Amniotic epithelial cell (primary cell): ENCODE measurements at places on chromosomes 3 and 15.
A peak's percentile ranks its signal among the peaks of the same experiment; 100 is the strongest.

DNA sequence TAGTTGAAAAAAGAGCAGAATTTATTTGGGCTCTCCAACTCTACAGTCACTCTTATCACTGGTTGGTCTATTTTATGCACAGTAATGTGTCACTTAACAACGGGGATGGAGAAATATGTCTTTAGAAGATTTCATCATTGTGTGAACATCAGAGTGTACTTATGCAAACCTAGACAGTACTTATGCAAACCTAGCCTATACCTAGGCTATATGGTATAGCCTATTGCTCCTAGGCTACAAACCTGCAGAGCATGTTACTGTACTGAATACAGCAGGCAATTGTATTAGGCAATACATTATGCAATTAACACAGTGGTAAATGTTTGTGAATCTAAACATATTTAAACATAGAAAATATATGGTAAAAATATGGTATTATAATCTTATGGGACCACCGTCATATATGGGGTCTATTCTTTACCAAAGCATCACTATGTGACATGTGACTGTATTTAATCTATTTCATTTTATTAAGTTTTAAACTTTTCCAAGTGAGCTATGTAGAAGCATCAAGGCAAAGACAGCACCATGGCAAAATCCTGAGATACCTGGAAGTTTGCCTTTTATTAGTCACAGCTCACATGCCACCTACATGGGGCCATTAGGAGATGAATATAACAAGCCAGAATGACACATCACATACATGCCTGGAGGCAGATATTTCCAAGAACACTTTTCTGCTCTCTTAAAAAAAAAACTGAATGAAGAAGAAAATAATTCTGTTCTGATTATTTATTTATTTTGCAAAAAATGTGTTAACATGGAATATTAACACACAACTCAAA lies 537.4 kb downstream of the TUSC7 start:
- no peak for DNase-seq

GRCh38 chr3:178849199-178849910 lies 222.3 kb downstream of the ZMAT3 start:
- no peak for DNase-seq

GRCh38 chr3:20060974-20061685 lies 20.9 kb downstream of the KAT2B start:
- DNase-seq: peak; percentile 86

- peak; percentile 5 for DNase-seq
Measured at GRCh38 chr3:190826018-190826417, 36.5 kb downstream of the GMNC start.

GRCh38 chr3:46695177-46695961 lies 1.9 kb upstream of the ALS2CL start:
- DNase-seq: no peak

DNA sequence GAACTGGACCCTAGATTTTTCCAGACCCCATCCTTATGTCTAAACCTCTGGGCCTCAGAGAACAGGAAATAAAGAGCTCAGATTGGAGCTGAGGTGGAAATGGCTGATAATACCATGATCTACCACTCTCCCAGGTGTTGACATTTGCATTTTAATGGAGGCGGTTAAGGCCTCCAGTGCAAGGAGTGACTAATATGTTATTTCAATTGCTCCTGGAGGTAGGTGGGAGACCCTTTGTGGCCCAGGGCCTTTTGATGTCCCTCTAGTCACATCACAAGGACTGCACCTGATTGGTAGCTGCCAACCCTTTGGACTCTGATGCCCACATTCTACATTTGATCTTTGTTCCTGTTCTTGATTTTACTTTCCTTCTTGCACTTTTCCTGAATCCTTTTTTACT lies 9.0 kb upstream of the ADCY5 start:
- DNase-seq: no peak

GRCh38 chr15:69140306-69140705 lies 20.1 kb upstream of the GLCE start:
- DNase-seq: peak; percentile 72

GRCh38 chr15:101489237-101489598 lies 289 bp downstream of the PCSK6 start:
- DNase-seq: no peak

- DNase-seq: no peak
Measured at GRCh38 chr3:18758047-18758704, 333.0 kb upstream of the SATB1 start.

DNA sequence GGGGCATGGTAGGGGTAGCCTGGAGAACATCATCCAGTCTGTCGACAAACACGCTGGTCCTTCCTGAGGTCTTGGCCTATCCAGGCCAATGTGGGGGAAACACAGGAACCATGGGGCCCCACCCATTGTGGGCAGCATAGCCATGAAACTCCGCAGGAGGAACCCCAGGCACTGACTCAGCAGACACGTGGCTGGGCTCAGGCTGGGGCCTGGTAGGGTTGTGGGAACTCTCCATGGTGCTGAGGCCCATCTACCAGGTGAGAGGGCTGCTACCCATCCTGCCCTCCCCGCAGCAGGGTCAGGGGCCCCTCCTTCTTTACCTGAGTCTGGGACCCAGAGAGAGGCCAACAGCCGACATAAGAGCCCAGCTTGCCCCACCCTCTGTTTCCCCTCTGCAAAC lies 22.6 kb upstream of the CACNA2D2 start:
- peak; percentile 64 for DNase-seq

DNA sequence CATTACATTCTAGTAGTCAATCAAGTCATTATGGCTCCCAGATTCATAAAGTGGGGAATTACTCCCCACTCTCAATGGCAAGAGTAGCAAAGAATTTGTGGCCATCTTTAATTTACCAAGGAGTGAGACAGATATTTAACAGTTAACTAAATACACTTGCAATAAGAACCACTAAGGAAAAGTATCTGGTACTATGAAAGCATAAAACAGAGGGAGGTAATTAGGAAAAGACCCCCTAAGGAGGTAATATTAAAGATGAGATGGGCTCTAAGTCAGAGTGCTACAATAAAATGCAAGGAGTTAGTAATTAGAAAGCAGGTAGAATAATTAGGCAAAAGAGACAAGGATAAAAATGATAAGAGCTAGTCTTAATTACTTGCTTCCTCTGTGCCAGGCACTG lies 301.9 kb downstream of the CHL1 start:
- no peak for DNase-seq

GRCh38 chr3:170007031-170007663 lies 30.6 kb upstream of the GPR160 start:
- peak; percentile 91 for DNase-seq

- DNase-seq: peak; percentile 39
Measured at GRCh38 chr3:177197727-177198460, 612 bp upstream of the TBL1XR1 start.

- DNase-seq: peak; percentile 81
Measured at GRCh38 chr3:145094355-145094941, 1066.5 kb downstream of the PLOD2 start.

DNA sequence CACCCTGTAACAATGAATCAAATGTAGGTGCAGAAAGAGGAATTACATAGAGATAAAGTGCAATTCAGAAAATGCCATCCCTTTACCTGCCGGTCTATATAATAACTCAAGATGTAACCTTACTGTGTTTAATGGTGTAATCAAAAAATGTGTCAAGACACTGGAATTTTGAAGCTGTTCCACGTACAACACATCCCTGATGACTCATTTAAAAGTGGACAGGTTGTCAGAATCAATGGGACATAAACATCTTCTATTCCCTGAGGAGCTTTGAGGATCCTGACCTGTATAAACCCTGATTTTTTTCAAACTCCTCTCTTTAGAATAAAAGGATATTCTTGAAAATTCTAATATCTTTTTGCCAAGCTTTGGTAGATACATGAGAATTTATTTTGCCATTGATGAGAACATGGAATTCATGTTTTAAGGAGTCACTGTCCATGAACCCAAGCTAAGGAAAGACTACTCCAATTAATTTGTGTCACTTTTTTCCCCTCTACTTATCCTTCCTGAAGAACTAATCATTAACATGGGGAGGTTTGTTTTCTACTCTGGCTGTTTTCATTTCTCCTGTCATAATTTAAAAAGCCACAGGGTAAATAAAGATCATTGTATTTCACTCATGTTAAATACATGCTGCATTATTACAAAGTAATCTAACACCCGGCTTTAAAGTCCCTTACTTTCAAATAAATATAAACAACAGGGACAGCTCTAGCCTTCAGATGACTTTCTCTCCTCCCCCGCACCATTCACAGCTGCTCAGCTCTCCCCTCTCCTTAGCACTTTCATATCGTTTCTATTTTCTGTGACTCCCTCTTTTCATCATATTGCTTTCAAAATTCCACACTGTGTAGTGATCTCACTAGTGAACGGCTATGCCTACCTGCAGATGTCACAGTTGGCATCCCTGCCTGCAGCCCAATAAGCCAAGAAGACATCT lies 138.3 kb downstream of the TAFA4 start:
- DNase-seq: no peak

DNA sequence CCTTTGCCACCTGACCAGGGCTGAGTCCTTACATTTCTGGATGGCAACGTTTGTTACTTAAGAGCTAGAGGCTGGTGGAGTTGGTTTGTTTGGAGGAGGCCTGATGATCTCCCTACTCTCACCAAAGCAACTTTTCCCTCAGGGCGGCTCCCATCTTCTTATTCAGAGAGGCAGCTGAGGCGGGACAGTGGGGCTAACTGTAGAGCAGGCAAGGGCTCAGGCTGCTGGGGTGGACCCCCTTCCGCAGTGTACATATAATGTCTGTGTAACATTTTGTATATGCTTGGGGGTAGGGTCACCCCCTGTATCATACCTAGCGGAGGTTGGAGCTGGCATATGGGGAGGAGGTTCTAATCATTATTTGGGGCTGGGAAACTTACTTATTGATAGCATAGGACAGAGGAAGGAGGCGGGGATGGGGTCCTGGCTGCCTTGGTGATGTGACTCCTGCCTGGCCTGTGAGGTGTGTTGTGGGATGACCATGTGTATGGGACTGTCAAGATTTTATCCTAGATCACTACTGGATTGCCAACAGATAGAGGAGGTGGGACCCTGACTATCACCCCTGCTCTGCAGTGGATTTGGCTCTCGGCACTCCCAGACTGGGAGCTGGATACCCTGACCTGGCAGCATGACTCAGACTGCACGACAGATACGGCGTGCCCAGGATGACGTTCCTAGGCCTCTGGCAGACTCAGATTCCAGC lies 52.5 kb upstream of the UBE2Q2 start:
- no peak for DNase-seq

GRCh38 chr3:16191591-16191990 lies 17.1 kb downstream of the GALNT15 start:
- no peak for DNase-seq

DNA sequence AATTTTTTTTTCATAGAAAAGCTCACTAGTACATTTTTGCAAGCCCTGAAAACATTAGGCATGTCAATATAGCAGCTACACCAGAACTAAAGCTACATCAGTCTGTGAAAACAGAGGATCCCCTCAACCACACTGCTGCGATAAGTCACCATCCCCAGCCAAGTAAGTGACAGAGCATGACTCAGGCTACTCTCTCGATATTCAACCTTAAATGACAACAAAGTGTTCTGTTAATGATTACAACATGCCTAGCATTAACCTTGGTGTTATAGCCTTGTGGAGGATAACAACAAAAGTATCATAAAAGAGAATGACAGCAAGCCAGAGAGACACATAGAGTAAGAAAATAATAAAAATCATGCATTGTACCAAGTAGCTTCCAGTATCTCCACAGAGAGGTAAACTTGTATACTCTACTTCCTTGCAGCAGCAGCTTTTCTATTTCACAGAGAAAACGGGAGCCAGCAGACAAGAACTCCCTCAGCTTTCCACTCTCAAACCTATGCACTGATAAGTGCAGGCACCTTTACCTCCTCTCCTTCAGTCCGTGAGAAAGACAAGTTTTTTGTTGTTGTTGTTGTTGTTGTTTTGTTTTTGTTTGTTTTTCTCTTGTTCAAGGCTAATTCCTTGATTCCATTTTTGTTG lies 76.6 kb downstream of the GBE1 start:
- peak; percentile 21 for DNase-seq

DNA sequence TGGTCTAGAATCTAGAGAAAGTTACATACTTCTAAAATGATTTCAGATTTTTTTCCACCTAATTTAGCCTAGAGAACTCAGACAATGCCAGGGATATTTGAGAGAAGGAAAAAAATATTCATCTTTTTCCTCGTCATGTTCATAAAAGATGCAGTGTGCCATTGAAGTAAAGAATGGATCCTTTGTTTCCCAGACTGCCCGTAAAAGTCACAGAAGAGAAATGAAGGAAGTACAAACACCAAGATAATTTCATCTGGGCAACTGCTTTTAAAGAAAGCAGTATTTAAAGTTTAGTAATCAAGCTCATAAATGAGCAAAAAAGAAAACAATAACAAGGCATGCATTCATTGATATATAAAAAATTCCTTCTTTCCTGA lies 47.2 kb downstream of the TTC23 start:
- DNase-seq: no peak

- no peak for DNase-seq
Measured at GRCh38 chr3:33385423-33385822, 54.8 kb downstream of the UBP1 start.

DNA sequence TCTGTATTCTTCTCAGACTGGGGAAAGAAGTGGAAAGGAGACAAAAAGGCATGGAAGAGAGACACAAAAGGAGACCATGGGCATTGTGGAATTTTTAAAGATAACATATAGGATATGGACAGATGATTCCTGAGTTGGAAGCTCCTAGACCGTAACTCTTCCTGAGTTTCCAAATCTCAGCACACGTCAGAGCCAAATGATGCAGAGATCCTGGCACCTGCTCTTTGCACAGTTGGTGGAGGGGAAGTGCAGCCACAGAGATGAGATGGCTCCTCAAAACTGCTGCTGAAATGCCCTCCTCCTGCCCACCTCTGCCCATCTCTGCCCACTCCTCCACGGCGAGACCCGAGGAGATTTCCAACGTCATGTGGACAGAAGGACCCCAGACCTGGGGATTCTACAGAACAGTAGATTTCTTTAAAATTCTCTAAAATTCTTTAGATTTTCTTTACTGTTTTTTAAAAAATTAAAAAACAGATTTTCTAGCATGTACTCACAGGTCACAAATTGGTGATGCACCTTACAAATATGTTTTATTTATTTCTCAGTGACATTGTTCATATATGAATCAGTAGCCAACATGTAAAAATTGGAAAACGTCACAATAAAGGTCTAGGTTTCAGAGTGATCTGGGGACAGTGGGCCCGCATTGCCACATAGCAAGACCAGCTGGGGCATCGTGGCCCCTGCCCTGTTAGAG lies 8.1 kb downstream of the CPN2 start:
- no peak for DNase-seq

- DNase-seq: peak; percentile 69
Measured at GRCh38 chr3:37974121-37975083, 16.2 kb upstream of the VILL start.

GRCh38 chr15:80201256-80202015 lies 48.6 kb downstream of the FAH start:
- DNase-seq: no peak

DNA sequence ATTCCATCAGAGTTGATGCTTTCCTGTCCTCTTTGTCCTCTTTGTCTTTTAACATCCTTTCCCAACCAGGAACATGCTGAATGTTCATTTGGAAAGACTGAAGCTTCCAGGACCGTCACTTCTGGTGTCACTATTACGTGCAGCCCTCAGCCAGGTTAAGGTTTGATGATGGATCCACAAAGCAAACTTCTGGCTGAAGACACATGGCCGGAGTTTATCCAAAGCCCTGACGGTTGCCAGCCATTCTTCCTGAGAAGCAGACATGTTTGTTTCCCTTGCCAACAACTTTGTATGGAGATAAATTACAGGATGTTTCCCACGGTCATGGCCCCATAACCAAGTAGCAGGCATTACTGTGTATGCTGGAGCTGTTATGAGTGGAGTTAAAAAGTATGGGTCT lies 236.9 kb downstream of the THSD4 start:
- no peak for DNase-seq

- peak; percentile 84 for DNase-seq
Measured at GRCh38 chr15:49415638-49416037, 7.4 kb upstream of the FGF7 start.

GRCh38 chr15:50003786-50004334 lies 115.2 kb downstream of the ATP8B4 start:
- peak; percentile 91 for DNase-seq
